ENCODE measurements at places on chromosomes 7 and 10.

DNA sequence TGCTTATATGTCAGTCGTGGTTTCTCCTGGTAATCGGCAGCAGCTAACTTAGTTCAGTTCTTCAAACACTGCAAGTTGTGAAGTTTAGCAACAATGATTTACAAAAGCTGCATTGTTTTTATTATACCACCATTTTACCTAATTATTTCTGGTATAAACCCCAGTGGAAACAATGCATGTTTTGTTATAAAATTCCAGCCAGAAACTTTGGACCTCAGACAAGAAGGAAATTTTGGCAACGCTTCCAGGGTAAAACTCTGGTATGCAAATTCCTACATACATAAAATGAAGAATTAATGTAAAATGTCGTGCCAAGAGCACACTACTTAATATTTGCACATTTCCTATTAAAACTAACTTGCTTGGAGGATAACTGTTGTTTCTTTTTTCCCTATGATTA lies 277.4 kb upstream of the LYZL1 start:
- DNase-seq, result no peak

- no peak for DNase-seq
Measured at GRCh38 chr10:117429643-117430265, 54.5 kb upstream of the PDZD8 start.

DNA sequence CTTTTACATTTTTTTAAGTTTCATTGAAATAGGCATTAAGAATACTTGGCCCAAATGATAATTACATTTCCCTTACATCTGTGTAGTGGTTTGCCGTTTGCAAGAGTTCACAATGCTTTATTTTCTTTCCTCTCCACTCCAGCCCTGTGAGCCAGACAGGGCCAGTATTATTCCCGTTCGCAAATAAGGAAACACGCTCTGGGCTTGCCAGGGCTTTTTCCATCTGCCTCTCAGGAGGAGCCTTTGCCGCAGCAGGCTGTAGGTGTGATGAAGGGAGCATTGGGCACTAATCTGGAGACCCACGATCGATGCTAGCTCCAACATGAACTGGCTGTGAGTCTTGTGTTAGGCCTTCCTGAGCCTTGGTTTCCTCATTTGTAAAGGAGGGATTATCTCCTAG lies 154.4 kb downstream of the GALNT17 start:
- no peak for DNase-seq

DNA sequence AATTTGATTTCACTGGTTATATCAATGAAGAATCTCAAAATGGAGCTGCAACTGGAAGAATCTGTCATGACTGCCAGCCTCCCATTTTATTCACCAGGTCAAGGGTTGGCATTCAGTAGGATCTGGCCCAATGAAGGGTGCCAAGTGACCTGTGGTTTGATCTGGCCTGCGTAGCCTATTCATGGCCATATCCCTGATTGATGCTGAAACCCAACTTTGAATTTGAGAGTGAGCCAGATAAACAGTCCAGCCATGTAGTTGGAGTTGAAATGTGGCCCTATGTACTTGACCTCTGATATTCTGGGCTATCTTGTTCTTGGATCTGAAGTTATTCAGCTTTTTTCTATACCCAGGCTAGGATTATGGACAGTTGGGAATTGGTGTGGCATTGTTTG lies 1.5 kb downstream of the MKLN1 start:
- peak; percentile 14 for DNase-seq

- peak; percentile 49 for DNase-seq
Measured at GRCh38 chr10:76453332-76453731, 1021.9 kb downstream of the LRMDA start.

- DNase-seq, result no peak
Measured at GRCh38 chr10:91313-91712, 42.2 kb upstream of the TUBB8 start.

DNA sequence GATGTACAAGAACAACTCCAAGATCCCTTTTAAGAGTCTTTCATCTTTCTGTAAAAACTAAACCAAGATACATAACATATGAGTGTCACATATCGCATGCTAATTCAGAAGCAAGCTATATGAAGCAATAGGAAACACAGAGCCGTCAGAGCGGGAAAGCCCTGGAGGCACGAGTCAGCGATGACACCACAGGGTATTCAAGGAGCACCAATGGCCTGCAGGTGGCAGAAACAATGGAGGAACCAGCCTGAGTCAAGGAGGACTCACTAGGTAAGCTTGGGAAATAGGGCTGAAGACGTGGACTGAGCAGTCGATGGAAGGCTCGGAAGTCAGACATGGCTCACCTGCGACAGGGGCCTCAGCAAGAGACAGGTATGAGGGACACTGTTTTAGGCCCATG lies 214.4 kb downstream of the FAM107B start:
- peak; percentile 43 for DNase-seq

DNA sequence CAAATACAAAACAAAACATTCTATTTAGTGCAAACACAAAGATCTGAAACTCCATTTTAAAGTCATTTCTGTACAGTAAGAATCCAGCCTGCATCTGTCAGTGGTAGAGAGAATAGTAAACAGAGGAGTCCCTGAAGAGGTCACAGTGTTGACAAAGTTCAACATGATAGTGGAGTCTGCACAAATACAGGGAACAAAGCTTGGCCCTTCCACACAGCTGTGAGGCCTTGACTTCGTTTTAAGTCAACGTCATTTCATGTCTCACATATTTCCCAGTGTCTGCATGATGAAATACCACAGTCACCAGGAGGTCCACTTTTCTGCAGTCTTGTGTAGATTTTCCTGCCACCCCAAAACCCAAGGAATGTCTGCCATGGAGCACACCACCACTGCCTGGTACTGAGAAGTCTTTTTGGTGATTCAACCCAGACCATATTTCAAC lies 33.0 kb downstream of the CYP26A1 start:
- DNase-seq, result peak; percentile 6

DNA sequence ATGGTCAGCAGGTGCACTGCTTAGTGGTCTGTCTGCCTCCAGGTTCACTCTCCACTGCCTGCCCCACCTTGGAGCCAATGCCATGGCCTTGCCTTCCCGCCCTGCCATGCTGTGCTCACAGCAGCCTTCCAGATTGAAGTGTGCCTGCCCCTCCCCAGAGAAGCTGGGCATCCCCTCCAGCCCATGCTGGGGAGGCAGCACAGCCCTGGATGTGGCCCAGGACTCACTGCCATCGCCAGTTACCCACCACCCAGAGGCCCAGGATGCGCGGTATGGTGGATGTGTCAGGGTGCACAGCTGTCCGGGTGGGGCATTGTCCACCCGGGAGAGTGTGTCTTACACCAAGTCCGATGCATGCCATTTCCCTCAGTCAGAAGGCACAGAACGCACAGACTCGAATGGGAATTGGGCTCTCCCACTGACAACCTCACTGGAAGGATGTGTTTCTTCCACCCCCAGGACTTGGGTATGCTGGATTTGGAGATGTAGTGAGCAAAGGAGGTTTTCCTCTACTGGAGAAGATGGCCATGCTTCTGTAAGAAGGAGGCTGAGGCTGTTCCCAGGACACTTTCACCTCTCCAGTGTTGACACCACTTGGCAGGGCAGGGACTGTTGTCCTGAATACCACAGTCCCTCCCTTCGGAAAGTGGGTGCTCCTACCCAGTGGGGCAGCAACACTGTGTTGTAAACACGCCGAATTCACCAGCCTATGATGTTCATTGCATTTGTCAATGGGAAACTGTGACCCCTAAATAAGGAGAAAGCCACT lies 122.0 kb downstream of the ADARB2 start:
- no peak for DNase-seq

DNA sequence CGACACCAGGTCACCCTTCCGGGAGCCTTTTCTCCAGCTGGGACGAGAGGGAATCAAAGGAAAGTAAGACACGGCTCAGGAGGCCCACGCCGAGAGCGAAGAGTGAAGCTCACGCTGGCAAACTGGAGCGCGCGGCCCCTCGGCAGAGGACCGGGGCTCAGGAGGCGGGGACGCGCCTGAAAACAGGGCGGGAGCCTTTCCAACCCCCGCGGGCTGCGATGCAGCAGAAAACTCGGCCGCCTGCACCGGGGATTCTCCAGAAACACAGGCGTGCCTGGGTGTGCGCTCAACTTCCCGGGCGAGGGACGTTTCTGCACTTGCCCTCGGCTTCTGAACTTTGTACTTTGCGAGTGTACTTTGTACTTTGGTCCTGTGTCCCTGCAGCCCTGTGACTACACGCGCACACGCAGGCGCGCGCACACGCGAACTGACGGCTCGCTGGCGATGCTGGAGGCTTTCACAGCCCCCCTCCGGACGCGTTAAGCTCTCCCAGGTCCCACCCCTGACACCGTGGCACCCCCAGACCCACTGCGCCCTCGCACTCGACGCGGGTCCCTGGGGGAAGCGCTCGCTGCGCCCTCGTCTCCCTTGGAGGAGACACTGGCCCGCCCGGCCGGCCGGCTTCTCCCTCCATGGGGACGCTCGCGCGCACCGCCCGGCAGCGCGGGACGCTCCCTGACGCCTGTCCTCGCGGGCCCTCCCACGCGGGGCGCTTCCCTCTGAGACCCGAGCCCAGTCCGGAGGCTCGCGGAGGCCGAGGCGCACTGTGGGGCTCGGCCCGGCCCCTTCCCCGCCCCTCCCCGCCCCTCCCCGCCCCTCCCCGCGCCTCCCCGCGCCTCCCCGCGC lies 588 bp upstream of the PAOX start:
- peak; percentile 48 for DNase-seq
